ENCODE measurements at places on chromosomes 2 and 18.
A peak's percentile ranks its signal among the peaks of the same experiment; 100 is the strongest.

- DNase-seq = no peak
Measured at GRCh38 chr2:50263728-50264127, 768.2 kb downstream of the NRXN1 start.

- DNase-seq = no peak
Measured at GRCh38 chr2:36408198-36408703, 52.7 kb downstream of the CRIM1 start.

DNA sequence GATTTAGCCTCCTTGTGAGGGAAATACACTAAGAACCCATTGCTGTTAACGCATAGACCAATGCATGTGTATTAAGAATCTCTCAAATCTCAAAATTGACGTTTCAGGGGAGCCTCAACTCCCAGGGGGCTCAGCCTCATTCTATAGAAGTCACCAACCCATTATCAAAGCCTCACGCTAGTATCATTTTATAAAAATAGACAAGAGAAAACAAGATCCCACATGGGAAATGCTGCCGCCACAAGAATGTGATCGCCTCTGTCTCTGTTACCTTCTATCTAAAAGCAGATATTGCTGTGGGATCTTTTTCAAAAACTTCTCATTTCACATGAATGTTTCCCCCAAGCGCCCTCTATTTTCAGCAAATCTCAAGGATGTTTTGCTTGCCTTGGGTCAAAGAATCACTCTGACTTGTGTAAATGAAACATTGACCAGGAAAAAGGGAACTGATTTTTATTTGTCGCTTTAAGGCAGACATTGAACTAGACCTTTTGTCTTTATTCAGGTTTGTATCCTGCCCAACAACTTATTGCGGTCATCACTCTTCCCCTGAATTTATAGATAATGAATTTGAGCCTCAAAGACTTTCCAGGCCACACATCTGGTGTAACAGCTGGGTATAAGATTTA is 679.0 kb upstream of the ID2 start:
- no peak for DNase-seq

DNA sequence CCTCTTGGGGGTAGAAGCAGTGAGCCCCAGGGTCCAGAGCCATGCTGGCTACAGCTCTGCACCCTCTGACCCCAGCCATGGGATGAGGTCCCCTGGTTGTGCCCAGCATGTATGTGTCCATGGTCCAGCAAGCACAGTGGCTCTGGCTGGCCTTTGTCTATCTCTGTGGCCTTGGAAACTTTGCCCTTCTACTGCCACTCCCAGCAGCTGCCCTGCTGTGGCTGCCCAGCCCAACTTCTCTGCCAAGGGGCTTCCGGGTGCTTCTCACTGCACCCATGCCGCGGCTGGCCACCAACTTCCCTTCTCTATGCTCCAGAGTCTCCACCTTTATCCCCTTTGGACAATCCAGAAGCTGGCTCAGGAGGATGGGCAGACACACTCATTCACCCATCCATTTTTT is 18.8 kb downstream of the TMEM185B start:
- no peak for DNase-seq

GRCh38 chr2:9813312-9814128 is 29.8 kb upstream of the TAF1B start:
- no peak for DNase-seq

DNA sequence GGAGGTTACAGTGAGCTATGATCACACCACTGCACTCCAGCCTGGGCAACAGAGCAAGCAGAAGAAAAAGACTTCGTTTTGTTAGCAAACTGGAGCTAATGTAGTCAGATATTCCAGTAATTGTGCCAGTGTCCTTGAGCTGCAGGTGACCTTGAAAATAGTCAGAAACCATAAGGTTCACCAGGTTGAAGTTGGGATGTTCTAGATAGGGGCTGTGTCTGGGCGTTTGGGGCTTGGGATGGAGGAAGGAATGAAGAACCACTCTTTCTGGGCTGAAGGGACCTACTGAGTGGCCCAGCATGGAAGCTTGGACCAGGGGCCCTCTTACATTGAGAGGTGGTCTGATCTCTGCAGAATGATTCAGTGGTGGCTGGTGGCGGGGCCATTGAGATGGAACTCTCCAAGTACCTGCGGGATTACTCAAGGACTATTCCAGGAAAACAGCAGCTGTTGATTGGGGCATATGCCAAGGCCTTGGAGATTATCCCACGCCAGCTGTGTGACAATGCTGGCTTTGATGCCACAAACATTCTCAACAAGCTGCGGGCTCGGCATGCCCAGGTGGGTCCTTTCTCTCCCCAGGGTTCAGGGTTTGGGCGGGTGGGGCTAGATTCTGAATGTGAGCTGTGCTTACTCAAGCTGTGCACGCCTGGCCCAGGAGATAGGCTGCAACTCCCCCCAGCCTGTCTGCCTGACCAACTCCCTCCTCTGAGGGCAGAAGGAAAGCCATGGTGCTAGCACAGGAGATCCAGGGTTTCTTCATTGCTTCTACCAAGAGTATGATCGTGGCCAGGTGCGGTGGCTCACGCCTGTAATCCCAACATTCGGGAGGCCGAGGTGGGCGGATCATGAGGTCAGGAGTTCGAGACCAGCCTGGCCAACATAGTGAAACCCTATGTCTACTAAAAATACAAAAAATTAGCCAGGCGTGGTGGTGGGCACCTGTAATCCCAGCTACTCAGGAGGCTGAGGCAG is 17.1 kb downstream of the CCT7 start:
- no peak for DNase-seq

GRCh38 chr2:98912221-98912851 is 23.7 kb downstream of the CRACDL start:
- peak; percentile 49 for DNase-seq

DNA sequence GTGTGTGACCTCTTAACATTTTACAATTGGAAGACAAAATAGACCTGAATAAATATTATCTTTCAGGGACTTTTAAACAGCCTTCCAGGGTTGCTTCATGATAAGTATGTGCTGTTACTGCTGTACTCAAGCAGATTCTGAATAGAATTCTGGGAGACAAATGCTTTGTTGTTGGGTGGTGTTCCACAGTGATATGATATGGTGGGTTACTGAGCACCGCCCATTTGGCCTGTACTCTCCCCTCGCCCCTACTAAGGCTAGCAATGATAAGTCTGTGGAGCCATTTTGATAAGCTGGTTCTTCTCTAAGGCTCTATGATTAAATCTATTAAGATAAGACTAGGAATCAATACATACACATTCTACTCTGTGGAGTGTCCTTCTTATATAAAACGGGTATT is 89.8 kb upstream of the ITGA4 start:
- no peak for DNase-seq

All from NCI-H1417 treated with DMSO at 0.1 percent for 48 hours (cell line).